Stimulated activated CD4-positive, alpha-beta T cell treated with anti-CD3 and anti-CD28 coated beads, TNF-alpha, amount 100 ng/mL, for 48 hours (primary cell): ENCODE measurements at places on chromosomes 5 and 9.

GRCh38 chr9:136494012-136494411, 11.2 kb upstream of the SEC16A start:
- DNase-seq = no peak

DNA sequence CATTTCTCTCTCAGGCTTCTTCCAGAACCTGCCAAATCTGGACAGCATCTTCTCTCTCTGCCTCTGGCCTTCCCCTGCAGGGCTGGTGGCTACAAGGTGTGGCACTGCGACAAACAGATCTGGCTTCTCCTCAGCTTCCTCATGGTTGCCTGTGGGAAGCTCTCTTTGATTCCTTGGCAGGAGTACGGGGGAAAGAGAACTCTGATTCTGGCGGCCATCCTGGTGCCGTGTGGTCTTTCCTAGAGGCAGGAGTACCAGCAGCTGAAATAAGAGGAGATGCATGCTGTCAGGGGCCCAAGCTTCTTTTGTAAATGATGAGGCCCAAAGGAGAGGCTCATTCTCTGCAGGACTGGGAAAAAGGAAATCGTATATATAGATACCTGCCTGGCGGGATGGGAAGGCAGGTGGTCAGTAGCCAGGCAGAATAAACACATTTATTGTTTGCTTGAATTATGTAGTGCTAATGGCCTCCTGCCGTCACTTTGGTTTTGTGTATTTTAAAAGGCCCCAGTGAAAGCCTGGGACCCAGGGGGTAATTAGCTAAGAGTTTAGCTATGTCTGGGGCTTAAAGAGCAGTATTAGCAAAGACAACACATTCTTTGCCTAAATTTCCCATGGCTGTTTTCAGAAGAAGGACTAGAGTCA, at the start of gene CER1:
CER1 (minus strand) TSS at position 343 of the 645 bp plus-strand sequence; CDS start at position 282, 61 bp downstream.
- no peak for DNase-seq

- no peak for DNase-seq
Measured at GRCh38 chr5:127400539-127400938, 109.9 kb downstream of the MEGF10 start.

DNA sequence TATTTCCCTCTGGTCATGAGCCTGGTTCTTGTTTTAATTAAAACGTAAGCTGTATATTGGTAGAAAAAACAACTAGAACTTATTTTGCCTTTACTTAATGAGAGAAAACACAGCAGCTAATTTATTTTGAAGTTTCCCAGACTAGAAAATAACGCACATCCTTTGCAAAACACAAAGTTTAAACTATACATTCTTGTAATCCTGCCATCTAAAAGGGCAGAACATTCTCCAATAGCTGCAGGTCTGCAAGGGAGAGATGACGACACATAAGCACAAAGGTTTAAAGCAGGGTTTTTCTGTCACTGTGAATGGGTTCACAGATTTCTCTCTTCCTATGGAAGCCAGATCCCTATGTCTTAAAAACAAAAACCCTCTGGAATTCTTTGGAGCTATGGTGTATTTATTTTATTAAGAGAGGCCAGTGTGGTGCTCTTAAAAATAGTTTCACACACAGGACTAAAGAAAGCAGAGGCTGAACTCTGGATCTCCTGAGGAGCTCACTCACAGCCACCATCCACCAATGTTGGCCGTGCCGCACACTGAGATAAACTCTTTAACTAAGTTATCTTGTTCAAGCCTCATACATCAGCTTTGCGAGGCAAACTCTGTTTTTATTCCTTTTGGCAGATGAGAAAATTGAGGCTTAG, 82.4 kb downstream of the SNCAIP start:
- DNase-seq = no peak

DNA sequence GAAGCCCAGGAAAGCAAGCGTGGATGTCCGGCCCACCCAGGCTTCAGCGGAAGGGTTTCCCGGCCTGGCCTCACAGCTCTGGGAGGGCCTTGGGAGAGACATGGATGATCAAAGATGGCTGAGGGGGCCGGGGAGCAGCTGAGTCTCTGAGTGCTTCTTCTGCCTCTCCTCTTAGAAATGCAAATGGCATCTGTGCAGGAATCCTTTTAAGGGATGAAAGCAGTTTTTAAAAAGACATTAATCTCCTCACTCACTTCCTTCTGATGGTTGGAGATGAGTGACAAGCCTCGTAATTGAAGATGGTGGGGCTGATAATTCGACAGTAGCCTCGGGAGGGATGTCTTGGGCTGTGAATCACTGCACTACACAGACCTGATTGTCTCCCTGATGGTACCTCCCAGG, 24.3 kb upstream of the PITX1 start:
- no peak for DNase-seq

GRCh38 chr5:22557251-22557650, 295.9 kb downstream of the CDH12 start:
- DNase-seq = no peak

- no peak for DNase-seq
Measured at GRCh38 chr5:169081000-169081724, 219.8 kb downstream of the SLIT3 start.

- no peak for DNase-seq
Measured at GRCh38 chr9:14561929-14562405, 131.3 kb downstream of the ZDHHC21 start.

DNA sequence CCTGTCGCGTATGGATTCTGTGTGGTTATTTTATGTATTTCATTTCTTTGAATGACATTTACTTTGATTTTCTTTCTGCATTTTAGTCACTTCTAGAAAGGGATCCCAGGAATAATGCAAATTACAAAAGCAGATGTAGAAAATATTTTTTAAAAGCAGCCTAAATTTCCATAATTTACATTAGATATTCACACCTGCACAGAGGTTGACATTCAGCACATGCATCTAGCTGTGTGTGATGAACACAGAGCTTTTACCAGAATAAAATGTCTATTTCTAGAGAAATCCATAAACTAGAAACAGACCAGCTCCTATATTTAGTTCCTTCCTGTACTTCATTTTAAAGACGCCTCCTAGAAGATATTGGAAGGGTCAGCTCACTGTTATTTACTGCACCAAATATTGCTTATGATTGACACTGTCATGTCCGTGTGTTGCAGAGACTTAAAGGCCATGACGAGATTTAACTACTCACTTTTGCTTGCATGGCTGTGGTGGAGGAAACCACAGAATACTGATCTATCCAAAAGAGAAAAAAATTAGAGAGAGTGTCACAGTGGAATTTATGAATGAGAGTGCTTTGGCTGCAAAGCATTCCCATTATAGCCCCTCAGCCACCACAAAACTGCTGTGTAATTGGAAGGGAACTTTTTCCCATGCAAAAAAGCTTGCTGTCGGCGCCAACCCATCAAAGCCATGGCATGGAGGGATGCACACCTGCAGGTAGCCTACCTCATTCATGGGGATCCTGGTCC, 58.1 kb downstream of the EBF1 start:
- DNase-seq = no peak

GRCh38 chr9:108663422-108663821, 192.4 kb downstream of the ACTL7B start:
- DNase-seq = no peak

DNA sequence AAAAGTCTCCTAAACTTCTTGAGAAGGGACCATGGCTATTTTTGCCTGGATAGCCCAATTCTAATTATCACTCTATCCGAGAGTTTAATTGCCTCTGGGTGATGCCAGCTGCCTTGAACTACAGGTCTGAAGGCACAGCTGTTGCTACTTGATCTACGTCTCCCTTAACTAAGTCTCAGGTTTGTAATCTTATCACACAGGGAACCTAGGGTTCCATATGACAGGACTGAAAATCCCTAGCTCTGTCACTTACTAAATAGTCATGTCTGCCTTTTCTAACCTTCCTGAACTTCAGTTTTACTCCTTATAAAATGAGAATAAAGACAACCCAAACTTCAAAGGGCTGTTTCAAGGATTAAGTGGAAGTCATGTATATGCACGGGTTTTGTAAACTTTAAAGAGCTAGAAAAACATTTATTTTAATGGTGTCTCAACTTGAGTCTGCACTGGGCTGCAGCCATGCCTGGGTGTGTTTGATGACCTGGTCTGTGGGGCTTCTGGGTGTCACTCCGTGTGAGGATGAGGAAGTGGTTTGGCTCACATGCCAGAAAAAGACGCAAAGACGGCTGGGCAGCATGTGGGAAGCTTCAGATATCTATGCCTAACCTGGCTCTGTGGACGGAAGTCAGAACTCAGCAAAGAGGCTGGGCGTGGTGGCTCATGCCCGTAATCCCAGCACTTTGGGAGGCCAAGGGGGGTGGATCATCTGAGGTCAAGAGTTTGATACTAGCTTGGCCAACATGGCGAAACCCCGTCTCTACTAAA, 129.3 kb upstream of the SLC44A1 start:
- DNase-seq = no peak

DNA sequence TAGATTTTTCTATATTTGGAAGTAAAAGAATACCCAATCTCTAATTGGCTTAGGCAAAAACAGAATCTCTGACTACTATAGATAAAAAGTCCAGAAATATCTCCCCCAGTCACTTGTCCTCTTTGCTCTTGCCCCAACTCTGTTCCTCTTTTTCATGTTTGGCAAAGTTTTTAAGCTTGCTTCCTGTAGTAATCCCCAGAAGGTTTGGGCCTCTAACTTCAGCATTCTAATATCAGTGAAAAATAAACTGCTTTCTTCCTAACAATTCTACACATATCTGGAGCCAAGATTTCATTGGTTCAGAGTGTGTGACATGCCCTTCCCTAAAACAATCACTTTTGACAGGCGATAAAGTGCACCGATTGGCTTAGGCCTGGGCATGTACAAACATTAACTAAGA, 1680.3 kb downstream of the MAT2B start:
- DNase-seq = no peak

- no peak for DNase-seq
Measured at GRCh38 chr5:10233505-10233904, 16.2 kb downstream of the ATPSCKMT start.

DNA sequence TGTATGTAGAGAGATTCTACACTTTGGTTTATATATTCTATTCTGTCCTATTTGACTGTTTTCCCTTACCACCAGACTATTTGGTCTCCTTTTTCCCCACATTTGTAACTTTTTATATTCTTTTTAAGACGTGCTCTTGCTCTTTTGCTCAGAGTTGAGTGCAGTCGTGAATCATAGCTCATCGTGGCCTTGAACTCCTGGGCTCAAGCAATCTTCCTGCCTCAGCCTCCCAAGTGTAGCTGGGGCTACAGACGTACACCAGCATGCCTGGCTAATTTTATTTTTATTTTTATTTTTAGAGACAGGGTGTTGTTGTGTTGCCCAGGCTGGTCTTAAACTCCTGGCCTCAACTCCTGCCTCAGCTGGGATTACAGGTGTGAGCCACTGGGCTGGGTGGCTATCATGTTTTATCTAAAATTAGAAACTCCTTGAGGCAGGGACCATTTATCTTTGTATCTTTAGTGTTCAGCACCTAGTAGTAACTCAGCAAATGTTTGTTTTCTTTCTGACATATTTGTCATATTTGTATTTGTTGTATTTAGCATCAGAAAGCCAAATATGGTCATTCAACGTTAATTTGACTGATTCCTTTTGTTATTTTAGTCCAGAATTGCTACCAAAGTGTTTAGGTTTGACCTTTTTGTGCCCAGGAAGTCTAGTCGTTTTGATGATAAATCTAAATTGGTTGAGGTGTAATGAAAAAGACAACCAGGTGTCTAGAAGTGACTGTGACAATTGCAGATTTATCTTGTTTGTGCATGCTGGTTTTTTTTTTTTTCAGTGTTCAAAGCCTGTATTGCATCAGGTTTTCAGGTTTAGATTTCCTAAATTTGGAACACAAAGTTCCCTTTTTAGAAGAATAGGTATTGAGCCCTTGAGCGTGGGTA, 44.3 kb downstream of the ERBIN start:
- no peak for DNase-seq

GRCh38 chr9:129145841-129146292, 32.2 kb downstream of the IER5L start:
- DNase-seq = no peak

DNA sequence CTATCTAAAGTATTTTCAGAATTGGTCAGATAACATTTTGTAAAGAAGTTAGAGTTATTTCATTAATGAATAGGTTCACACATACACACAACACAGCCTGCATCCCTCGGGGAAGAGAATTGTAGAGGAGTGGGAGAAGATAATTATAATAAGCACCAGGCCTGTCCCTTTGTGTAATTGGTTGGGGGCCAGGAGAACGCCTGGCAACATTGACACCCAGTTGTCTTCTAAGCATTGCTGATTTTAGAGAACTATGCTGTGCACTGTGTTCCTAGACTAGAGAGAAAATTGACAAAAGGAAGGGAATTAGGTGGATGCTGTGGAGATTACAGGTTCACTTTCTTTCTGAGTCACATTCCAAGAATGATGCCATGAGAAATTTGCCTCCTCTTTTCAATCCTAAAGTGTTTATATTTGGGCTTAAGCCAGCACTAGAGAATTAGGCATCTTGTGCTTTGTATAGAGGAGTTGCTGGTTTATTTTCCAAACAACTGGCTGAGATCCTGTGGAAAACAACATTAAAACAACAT, 247.6 kb downstream of the COX7C start:
- DNase-seq = no peak

DNA sequence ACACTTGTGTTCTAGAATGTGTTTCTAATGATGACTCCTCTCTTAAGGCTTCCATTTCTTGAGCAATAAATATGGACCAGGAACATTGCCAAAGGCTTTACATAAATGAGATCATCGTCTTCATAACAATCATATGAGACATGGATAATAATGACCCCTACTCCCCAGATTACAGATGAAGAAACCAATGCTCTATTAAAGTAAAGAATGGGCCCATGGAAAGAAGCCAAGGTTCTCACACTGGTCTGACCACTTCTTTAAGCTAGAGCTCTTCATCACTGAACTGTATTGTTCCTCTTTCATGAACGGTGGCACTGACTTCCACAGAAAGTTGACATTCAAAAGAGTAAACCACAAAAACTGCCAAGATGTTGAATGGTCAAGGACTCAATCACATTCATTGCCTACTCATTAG, 65.3 kb downstream of the MARCHF3 start:
- no peak for DNase-seq

DNA sequence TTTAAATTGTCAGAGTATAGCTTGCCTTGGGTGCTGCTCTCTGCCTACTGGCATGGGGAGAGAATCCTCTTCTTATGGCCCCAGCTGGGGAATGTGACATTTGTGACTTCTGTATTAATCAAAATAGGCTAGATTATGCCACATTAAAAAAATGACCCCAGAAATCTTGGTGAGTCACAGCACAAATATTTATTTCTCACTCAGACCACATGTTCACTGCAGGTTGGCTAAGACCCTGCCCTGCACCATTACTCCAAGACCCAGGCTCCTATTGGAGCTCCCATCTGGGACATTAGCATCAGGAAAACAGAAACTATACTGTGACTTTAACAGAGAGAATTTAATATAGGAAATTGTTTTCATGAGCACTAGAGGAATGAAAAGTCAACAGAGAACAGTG, 16.6 kb upstream of the WHRN start:
- DNase-seq = no peak
